Effector CD8-positive, alpha-beta T cell (primary cell): ENCODE measurements at places on chromosomes 11 and 22.

GRCh38 chr11:35003186-35003585 lies 86.8 kb downstream of the PDHX start:
- DNase-seq: no peak

DNA sequence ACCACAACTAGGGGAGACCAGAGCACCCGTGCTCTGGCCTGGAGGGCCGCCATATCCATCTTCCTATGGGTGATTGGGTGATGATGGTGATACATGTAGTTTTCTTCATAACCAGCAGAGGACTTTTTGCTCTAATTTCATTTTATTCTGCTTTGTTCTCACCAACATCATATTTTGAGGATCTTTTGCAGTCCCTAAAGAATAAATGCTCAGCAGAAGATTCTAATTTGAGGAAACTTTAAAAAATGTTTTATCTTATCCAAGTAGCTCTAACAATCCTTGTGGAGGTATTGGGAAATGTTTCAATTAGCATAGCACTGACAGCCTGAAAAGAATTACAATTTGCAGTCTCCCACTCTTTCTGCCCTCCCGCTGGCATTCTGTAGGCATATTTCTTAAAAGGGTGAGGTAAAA lies 544.0 kb downstream of the NTM start:
- no peak for DNase-seq

- no peak for DNase-seq
Observed at GRCh38 chr22:47929073-47929472, 1166.6 kb downstream of the TBC1D22A start.

DNA sequence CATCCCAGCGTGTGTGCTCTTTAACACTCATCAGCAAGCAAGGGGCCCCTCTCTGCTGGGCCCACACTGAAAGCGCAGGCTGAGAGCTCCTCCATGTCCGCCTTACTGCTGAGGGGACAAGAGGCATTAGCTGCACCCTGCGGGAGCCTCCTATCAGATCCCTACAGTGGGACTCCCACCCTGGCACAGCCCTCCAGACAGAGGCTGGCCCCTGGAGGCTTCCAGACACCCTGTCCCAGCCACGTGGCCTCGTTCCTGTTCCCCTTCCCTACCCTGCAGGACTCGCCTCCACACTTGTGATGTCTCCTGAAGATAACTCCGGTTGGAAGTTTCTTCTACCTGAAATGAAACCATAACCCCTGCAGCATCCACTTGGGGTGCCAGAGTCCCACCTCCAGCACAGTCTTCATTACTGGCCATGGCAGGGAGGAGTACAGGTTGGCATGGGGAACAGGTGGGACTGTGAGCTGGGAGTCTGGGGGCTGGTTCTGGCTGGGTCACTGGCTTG lies 5.0 kb upstream of the SH3BP1 start:
- no peak for DNase-seq

- DNase-seq: no peak
Observed at GRCh38 chr11:65539744-65540289, 14.9 kb downstream of the SCYL1 start.

GRCh38 chr11:5891216-5891800 lies 1.7 kb upstream of the OR52E5 start:
- DNase-seq: no peak

GRCh38 chr11:87421422-87421821 lies 383.7 kb downstream of the TMEM135 start:
- DNase-seq: no peak

DNA sequence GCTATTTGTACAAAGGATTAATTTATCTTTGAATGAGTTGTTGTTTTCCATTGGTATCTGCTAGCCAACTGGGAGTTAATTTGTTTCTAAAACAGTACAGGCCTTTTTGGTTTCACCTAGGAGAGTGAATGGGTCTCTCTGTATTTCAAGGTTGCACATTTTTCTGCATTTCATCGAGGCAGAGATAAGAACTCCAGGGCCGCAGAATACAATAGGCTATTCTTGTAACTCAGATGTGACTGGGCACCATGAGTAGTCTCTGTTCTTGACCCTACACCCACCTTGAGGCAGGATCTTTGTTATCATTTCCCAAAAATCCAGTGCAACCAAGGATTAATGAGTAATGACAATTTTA lies 51.7 kb upstream of the OR9Q1 start:
- no peak for DNase-seq

- no peak for DNase-seq
Observed at GRCh38 chr11:71221821-71222220, 30.6 kb downstream of the SHANK2 start.

GRCh38 chr11:26579683-26580082 lies 7.6 kb upstream of the MUC15 start:
- no peak for DNase-seq

- no peak for DNase-seq
Observed at GRCh38 chr11:82858133-82858532, 42.1 kb downstream of the PRCP start.

GRCh38 chr11:6654281-6655019 lies 1.2 kb downstream of the DCHS1 start:
- DNase-seq: no peak

DNA sequence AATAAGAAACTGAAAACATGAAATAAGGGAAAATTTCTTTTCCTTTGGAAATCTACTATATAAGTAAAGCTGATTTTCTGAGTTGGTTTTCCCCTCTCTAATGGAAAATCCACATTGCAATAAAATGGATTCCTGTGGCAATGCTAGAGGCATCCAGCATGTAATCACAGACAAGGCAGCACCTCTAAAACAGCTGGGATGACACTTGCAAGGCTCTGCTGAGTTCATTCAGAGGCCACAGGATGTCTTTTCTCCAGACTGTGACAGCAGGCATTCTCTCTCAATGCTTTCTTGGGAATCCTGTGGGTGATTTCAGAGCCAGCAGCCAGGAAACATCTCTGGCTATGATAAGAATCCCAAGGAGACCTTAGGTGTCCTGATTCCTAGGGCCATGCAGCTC lies 201.3 kb upstream of the BLID start:
- no peak for DNase-seq

DNA sequence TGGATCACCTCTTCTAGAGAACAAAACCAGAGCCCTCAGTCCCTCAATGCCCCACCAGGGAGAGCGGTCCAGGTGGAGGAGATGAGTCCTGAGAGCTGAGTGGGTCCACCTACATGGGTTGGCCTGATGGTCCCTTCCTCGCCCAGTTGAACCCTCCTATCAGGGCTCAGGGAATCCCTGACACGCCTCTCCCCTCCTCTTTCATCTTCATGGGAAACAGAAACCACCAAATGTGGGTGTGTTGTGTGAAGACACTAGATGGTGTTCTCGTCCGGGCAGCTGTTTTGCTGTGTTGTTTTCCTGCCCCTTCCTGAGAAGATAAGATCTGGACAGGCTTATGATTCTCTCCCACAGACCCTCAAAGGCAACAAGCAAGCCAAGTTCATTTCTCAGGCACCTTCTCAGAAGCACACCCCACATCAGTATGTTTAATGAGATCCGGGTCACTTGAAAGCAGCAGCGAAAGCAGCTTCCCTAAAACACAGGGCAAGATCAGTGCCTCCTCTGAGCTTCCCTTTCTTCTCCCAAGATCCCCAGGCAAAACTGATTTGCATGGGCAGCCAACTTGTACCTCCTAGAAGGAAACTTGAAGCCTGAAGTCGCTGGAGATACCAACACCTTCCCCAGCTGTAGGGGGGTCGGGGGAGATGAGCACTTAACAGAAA lies 35.3 kb upstream of the POU2AF1 start:
- DNase-seq: no peak

GRCh38 chr11:9808943-9809342 lies 145.1 kb downstream of the SWAP70 start:
- DNase-seq: no peak

GRCh38 chr11:133936592-133936991 lies 20.2 kb downstream of the IGSF9B start:
- DNase-seq: no peak

GRCh38 chr22:37310075-37310606 lies 27.8 kb downstream of the CYTH4 start:
- no peak for DNase-seq

GRCh38 chr11:16191868-16192240 lies 164.5 kb downstream of the SOX6 start:
- DNase-seq: no peak

GRCh38 chr11:90234977-90235376 lies 12.1 kb upstream of the CHORDC1 start:
- DNase-seq: no peak

GRCh38 chr11:26188554-26188953 lies 143.4 kb upstream of the ANO3 start:
- no peak for DNase-seq

- no peak for DNase-seq
Observed at GRCh38 chr22:17988800-17989513, 35.4 kb downstream of the MICAL3 start.

DNA sequence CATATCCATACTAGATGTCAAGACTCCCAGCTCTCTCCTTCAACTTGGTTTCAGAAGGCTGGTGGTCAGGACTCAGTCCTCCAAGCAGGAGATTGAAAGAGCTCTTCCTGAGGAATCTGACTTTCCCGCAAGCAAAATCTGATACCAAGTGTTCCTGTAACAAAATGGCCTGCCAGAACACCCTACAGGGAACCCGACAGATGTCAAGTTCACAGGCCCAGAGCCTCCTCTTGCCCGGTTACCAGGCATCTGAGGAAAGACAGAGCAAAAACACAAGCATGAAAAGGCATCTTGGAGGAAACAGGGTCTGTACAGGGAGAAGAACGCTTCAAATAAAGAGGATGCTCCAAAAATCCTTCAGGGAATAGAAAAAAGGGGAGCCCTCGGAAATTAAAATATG lies 8.7 kb upstream of the KCNJ5 start:
- DNase-seq: no peak

GRCh38 chr11:122178795-122179194 lies 62.8 kb upstream of the BLID start:
- DNase-seq: no peak

DNA sequence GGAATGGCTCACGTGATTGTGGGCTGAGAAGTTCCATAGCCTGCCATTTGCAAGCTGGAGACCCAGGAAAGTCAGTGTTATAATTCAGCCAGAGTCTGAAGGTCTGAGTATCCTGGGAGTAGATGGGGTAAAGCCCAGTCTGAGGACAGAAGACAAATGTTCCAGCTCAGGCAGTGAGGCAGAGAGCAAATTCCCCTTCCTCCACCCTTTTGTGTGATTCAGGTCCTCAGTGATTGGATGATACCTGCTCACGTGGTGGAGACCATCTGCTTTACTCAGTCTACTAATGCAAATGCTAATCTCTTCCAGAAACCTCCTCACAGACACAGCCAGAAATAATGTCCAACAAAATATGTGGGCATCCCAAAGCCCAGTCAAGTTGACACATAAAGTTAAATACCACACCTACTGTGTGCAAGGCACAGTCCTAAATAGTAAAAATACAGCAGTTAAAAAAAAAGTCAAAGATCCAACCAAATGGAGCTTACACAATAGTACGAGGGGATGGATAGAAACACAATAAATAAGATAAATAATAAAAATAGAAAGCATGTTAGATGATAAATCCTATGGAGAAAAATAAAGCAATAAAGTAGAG lies 13.2 kb upstream of the APOL6 start:
- no peak for DNase-seq
